ENCODE measurements at places on chromosomes 12 and 14.
A peak's percentile ranks its signal among the peaks of the same experiment; 100 is the strongest.

DNA sequence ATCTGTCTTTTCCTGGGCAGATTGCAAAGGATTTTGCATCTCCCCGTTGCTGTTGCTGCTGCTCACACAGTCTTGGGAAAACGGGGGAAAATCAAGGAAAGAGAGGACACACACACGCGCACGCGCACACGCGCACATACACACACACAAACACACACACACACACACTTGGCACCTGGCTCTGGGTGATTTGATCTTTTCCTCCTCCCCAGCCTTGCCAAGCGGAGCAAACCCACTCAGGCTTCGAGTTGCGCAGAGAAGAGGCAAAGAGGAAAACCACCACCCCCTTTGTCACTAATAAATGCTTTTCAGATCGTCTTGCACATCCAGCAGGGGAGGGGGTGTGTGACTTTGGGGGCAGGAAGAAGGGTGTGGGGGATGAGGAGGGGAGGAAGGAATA, 965 bp upstream of the NOS1 start:
- DNase-seq, result no peak

- DNase-seq, result no peak
These were observed 59.2 kb downstream of the BICDL1 start for GRCh38 chr12:120048263-120048662.

GRCh38 chr12:113242026-113242418, 20.8 kb downstream of the TPCN1 start:
- DNase-seq, result no peak

DNA sequence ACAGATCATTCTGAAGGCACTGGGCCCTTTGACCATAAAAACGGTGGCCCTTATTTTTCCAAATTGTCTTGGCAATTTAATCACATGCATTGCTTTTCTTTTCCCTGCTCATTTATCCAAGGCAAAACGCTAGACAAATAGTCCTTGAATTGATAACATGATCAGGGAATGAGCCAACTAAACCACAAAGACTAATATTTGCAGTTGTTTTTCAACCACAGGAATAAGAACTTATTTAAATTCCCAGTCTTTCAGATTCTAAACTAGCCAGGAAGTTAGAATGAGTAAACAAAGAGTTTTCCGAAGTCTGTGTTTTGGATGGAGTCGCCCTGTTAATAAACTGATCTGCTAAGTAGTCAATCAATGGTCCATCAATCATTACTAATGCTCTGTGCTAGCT, 14.9 kb downstream of the TBX5 start:
- no peak for DNase-seq

GRCh38 chr14:71658261-71658860, 273.9 kb upstream of the RGS6 start:
- DNase-seq, result peak; percentile 41

GRCh38 chr12:47811581-47812484, 7.9 kb downstream of the HDAC7 start:
- peak; percentile 77 for DNase-seq

- peak; percentile 53 for DNase-seq
These were observed 327.3 kb upstream of the TMTC1 start for GRCh38 chr12:30110958-30111586.

DNA sequence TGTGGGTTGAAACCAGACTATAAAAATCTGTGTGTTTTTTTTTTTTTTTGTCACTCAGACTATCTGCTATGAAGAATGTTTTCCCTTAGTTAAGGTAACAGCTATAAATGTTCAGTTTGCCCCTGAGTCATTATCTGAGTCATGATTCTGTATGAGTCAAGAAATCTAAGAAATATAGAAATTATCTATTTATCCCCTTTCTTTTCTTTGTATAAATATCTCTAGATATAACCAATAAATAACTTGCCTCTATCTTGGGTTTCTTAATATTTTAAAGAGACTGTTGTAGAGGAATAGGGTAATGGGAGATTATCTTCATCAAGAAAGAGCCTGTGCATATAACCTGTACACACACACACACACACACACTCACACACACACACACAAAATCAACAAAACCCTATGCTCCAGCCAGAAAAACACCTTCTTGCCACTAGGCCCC, 161.7 kb upstream of the EEA1 start:
- peak; percentile 60 for DNase-seq

DNA sequence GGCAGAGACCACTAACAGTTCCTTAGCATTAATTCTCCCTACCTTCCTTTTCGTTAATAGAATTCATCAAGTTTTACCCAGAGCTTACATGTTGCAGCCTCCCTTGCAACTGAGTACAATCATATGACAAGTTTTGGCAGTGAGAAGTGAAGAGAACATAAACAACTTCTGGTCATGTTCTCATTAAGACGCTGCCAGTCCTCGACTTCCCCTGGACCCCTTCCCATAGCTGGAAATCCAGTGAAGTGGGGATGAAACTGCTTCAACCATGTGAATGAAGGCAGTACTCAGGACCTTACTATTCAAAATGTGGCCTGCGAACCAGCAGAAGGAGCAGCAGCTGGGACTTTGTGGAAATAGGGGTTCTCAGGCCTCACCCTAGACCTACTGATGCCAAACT, 133.9 kb downstream of the SPTSSA start:
- DNase-seq, result no peak

DNA sequence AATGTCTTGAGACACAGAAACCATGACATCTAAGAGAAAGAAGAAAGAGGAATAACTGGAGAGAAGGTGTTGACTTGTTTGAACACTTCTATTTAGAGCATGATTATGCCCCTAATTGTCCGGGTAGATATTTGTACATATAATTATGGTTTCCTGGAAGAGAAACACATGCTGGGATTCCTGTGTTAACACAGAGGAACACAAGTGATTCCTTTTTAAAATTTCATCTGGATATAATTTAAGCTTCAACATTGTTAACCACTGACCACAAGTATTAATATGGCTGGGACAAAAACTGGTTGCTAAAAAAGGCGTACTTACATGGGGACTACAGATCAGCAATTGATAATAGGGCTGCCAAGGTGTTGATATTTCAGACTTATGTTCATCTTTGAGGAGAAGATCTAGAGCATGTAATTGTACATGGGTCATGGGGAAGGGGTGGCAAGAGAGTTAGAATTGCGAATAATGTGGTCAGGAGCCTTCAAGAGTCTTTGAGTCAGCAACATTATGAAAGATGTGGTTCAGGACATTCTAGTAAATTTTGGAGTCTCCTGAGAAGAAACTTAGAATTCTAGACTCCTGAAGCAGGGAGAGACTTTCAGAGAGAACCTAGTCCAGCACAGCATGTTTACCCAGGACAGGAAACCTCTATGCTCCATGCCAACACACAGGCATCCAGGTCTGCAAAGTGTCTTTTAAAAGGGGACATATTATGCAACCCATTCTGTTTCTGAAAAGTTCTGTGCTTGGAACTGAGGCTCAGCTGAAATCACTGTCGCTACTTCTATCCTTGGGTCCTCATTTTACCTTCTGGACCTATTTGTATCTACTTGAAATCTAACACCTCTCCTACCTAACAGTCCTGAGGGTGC, 56.5 kb downstream of the SLC38A1 start:
- peak; percentile 19 for DNase-seq

All from fibroblast of skin of scalp (primary cell).